ENCODE measurements at places on chromosomes 13 and 19.
A peak's percentile ranks its signal among the peaks of the same experiment; 100 is the strongest.

GRCh38 chr19:40621283-40621682, 20.1 kb downstream of the LTBP4 start:
- no peak for DNase-seq

- DNase-seq, result no peak
Observed at GRCh38 chr19:8491574-8491973, 10.9 kb downstream of the PRAM1 start.

GRCh38 chr19:1237027-1237659, 662 bp downstream of the CBARP start:
- no peak for DNase-seq

GRCh38 chr19:1591421-1592023, 1.1 kb downstream of the MBD3 start:
- DNase-seq, result peak; percentile 60

GRCh38 chr19:34188408-34188807, 16.1 kb downstream of the LSM14A start:
- DNase-seq, result no peak

Data from NCI-H2081 (cell line).